ENCODE measurements at places on chromosomes 11 and 22.

DNA sequence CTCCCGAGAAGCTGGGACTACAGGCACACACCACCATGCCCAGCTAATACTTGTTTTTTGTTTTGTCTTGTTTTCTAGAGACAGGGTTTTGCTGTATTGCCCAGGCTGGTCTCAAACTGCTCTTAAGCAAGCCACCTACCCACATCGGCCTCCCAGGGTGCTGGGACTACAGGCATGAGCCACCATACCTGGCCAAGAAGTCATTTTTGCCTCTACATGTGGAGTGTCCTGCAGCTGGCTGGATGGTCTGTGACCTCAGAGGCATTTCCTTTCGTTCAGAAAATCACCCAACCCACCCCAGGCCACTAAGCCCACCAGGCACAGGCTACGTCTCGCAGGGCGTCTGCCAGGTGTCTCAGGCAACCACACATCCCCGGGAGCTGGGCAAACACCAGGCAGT lies 12.8 kb downstream of the SHANK2 start:
- no peak for DNase-seq

GRCh38 chr11:36037031-36037430 lies 93.2 kb downstream of the LDLRAD3 start:
- DNase-seq = no peak

DNA sequence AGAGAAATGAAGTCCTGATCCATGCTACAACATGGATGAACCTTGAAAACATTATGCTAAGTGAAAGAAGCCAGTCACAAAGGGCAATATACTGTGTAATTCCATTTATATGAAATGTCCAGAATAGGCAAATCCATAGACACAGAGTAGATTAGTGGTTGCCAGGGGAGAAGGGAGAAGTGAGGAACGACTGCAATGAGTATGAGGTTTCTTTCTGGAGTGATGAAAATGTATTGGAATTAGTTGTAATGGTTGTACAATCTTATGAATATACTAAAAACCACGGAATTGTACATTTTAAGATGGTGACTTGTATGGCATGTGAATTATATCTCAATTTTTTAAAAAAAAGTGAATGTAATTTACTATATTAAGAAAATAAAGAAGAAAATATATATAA lies 83.1 kb upstream of the GDPD4 start:
- DNase-seq = no peak

DNA sequence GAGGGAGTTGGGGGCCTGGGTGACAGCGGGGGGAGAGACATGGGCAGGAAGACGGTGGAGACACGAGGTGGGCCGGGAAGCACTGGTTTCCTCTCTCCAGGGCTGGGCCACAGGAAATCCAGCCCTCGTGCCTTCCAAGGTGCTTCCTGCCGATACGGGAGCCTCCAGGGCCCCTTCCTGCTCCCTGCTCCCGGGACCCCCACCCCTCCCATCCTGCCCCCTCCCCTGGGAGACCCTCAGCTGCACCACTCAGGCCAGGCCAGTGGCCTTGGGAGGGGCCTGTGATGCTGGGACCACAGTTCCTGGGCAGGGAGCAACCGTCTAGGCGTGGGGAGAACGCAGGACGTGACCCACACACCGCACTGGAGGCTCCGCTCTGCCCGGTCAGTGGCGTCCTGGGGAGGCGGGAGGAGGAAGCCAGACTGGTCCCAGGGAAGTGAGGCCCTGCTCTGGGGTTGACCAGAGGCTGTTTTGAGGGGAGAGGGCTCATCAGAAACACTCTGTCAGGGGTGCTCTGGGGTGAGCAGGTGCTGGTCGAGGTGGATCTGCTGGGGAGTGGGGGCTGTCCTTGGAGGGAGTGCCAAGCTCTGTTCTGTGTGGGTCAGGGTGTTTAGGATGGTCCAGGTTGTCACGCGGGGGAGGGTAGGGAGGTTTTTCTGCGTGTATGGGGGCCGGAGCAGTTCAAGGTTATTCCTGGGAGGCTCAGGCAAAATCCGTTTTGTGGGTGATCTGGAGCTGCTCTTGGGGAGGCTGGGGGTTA lies at the start of gene SHANK3:
TSS of gene SHANK3 (plus strand) at position 353 of the 760 bp plus-strand sequence.
- peak; percentile 34 for DNase-seq

GRCh38 chr22:37792494-37792893 lies 15.2 kb upstream of the GCAT start:
- DNase-seq = no peak
